Left lung (tissue), 14 donors: ENCODE measurements at places on chromosomes 16 and 17. TPM values are rescaled to one million over a fixed set of nuclear protein-coding genes. Genes with fewer than 3 reads are reported as not detected.

DNA sequence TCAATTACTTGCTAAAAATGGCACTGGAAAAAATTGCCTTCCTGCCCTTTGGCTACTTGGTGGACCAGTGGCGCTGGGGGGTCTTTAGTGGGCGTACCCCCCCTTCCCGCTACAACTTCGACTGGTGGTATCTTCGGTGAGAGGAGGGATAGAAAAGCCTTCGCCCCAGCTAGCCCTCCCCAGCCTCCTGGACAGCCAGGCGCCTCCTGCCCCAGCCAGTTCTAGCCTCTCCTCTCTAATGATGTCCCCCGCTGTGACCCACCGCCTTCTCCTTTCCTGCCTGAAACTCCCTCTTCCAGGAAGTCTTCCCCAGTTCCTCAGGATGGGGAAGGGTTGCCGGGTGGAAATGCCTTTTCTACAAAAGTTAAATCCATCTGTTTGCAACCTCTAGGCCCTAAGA is 6.2 kb downstream of the ACE start:
- no peak overlapping the region for H3K4me3 ChIP-seq
- H3K4me1 ChIP-seq, result peaks cover 25% of the 10 kb centered on the region
- peaks cover 15% of the 10 kb centered on the region for H3K27me3 ChIP-seq
- no peaks in the 10 kb centered on the region for H3K36me3 ChIP-seq

GRCh38 chr17:29629839-29630238 is 7.1 kb upstream of the CORO6 start:
- H3K27me3 ChIP-seq, result no peaks in the 10 kb centered on the region
- H3K27ac ChIP-seq, result no peak overlapping the region
- DNase-seq, result no peak
- no peak overlapping the region for H3K4me3 ChIP-seq
- H3K4me1 ChIP-seq, result peaks cover 5% of the 10 kb centered on the region
- no peaks in the 10 kb centered on the region for H3K36me3 ChIP-seq

DNA sequence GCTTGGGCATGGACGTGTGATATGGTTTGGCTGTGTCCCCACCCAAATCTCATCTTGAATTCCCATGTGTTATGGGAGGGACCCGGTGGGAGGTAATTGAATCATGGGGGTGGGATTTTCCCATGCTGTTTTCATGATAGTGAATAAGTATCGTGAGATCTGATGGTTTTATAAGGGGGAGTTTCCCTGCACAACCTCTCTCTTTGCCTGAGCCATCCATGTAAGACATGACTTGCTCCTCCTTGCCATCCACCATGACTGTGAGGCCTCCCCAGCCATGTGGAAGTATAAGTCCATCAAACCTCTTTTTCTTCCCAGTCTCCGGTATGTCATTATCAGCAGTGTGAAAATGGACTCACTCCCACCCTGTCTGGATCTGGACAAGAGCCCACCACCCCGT is 393.4 kb downstream of the SEC14L1 start:
- no peaks in the 10 kb centered on the region for H3K36me3 ChIP-seq
- no peak overlapping the region for H3K27ac ChIP-seq
- no peak for DNase-seq
- H3K4me3 ChIP-seq, result no peak overlapping the region

DNA sequence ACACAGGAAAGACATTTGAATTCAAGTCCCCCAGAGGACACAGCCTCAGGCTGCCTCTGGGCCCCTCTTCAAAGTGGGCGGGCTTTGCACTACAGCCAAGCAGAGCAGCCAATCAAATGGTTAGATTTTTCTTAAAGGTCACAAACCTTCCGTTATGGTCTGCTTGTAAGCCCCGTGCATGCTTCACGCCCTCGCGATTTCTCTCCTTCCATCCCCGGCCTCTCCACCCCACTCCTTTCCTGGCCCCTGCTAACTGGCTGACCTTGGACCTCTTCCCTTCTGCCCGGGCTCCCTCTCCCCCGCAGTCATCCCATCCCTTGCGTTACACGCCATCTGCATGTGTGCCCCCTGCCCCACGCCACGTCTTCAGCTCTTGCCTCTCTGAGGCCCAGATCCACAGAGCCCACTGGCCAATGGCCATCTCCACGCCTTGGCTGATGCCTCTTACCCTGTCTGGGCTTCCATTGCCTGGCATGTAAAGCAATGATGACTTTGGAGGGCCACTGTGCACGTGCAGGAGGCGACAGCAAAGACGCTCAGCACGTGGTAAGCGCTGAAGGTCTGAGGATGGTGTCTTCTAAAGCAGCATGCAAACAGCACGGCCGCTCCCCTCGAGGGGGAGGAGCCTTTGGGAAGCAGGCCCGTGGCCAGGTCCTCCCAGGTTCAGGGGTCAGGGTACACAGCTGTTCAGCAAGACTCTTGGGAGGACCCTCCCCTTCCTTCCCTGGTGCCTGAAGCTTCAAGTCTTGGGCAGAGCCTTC is 86.8 kb downstream of the ZDHHC7 start:
- no peak for DNase-seq
- peaks cover 14% of the 10 kb centered on the region for H3K27me3 ChIP-seq
- no peaks in the 10 kb centered on the region for H3K36me3 ChIP-seq
- no peak overlapping the region for H3K27ac ChIP-seq

GRCh38 chr16:35102780-35103403 is 1643.5 kb downstream of the TP53TG3F start:
- no peak overlapping the region for H3K27ac ChIP-seq
- no peak for DNase-seq
- H3K4me1 ChIP-seq, result no peaks in the 10 kb centered on the region

- H3K4me3 ChIP-seq, result no peak overlapping the region
- no peaks in the 10 kb centered on the region for H3K27me3 ChIP-seq
- no peaks in the 10 kb centered on the region for H3K4me1 ChIP-seq
- no peak overlapping the region for H3K27ac ChIP-seq
Observed at GRCh38 chr16:924806-925205, 46.0 kb downstream of the LMF1 start.

DNA sequence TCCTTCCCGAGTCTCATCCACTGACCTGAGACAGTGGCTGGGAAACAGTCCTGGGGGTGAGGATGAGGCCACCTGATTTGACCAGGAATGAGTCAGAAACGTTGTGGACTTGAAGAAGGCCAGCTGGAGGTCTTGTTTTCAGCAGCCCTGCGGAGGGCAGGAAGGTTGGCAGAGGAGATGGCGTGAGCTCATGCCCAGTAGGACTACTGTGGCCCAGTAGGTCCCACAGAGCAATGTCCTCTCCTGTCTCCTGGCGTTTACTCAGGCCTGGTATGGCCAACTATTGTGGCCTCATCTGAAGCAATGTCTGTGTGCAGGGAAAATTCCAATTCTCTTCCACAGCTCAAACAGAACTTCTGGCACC is 84.1 kb upstream of the DNAJA2 start:
- H3K36me3 ChIP-seq, result no peaks in the 10 kb centered on the region
- no peak for DNase-seq
- H3K27ac ChIP-seq, result no peak overlapping the region

GRCh38 chr17:69637446-69638156 is 223.1 kb downstream of the MAP2K6 start:
- no peaks in the 10 kb centered on the region for H3K27me3 ChIP-seq
- H3K4me3 ChIP-seq, result no peak overlapping the region
- no peaks in the 10 kb centered on the region for H3K4me1 ChIP-seq
- no peaks in the 10 kb centered on the region for H3K36me3 ChIP-seq
- H3K27ac ChIP-seq, result no peak overlapping the region

GRCh38 chr16:23207485-23207884 is 24.9 kb downstream of the SCNN1G start:
- H3K27ac ChIP-seq, result no peak overlapping the region
- no peaks in the 10 kb centered on the region for H3K27me3 ChIP-seq
- H3K4me3 ChIP-seq, result no peak overlapping the region
- H3K4me1 ChIP-seq, result no peaks in the 10 kb centered on the region
- no peak for DNase-seq

- DNase-seq, result no peak
- H3K4me1 ChIP-seq, result peaks cover 6% of the 10 kb centered on the region
- peak overlapping the region; percentile 86 for H3K27ac ChIP-seq
- no peaks in the 10 kb centered on the region for H3K27me3 ChIP-seq
Observed at GRCh38 chr16:1378087-1378803, 26.5 kb downstream of the GNPTG start.

DNA sequence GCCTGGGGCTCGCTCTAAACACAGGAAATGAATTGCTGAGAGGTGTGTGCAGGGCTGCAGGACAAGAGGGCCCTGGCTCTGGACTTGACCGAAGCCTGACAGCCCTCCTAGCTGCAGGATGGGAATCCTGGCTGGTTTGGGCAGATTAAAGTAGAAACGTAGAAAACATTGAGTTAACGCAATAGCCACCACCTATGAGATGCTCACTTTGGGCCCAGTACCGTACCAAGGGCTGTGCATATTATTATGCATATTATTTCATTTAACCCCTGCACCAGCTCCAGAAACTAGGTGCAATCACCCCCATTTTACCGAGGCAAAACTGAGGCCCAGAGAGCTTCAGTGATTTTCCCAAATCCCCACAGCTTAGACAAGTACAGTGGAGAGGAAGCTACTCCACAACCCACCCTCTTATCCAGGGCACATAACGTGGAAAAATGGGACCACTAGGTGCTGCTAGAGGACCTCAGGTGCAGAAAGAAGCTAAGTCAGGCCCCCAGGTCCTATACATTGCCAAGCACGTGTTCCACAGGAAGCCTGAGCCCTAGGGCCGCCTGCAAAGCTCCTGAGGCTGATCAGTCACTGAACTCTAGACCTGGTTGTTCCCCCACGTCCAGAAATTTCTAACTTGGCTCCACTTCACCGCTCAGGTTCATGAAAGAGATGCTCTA is 79.2 kb downstream of the MYH11 start:
- H3K4me3 ChIP-seq, result no peak overlapping the region
- H3K4me1 ChIP-seq, result no peaks in the 10 kb centered on the region
- H3K36me3 ChIP-seq, result no peaks in the 10 kb centered on the region
- no peak overlapping the region for H3K27ac ChIP-seq

DNA sequence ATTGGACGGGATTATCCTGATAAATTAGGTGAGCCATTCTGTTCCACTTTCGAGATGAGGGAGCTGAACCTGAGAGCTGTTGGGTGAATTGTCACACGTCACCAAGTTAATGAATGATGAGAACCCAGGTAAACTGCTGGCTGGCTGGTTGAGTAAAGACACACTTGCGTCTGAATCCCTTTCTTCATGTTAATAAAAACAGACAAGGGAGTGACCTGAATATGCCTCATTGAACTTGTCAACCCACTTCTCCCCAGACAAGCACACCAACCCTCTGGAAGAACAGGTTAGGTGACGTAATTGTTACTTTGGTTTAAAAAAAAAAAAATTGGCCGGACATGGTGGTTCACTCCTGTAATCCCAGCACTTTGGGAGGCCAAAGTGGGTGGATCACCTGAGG is 400.9 kb upstream of the CDH5 start:
- H3K36me3 ChIP-seq, result no peaks in the 10 kb centered on the region
- no peaks in the 10 kb centered on the region for H3K4me1 ChIP-seq
- H3K27ac ChIP-seq, result no peak overlapping the region
- H3K4me3 ChIP-seq, result no peak overlapping the region
- no peaks in the 10 kb centered on the region for H3K27me3 ChIP-seq

DNA sequence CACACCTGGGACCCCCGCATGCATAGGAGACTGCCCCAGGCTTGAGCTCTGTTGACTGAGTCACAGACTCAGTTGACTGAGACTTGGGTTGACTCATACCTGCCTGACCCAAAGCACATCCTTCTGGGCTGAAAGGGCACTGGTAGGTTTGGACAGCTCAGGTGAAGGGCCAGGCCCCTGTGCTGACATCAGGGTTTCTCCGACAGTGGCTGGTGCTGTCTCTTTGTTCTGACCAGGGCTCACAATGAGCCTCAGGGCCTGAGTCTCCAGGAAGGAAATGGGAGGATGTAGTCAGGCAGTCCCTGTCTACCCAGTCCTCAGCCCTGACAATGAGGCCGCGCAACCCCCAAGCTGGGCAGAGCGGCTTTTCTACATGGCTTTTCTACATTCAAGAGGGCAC is 6.5 kb downstream of the SPNS2 start:
- no peak overlapping the region for H3K4me3 ChIP-seq
- DNase-seq, result no peak
- H3K4me1 ChIP-seq, result peaks cover 99% of the 10 kb centered on the region
- peak overlapping the region; percentile 17 for H3K27ac ChIP-seq
- H3K27me3 ChIP-seq, result no peaks in the 10 kb centered on the region
- no peaks in the 10 kb centered on the region for H3K36me3 ChIP-seq

- no peak for DNase-seq
- no peaks in the 10 kb centered on the region for H3K4me1 ChIP-seq
- peaks cover 97% of the 10 kb centered on the region for H3K36me3 ChIP-seq
- no peaks in the 10 kb centered on the region for H3K27me3 ChIP-seq
- no peak overlapping the region for H3K4me3 ChIP-seq
Observed at GRCh38 chr16:30666681-30667080, 8.4 kb downstream of the FBRS start.

The KLHL11 gene
- 11.0 TPM for total RNA-seq

The MT1H gene
- not detected for total RNA-seq

The MT1M gene
- total RNA-seq, result 8.4 TPM

The SPN gene
- total RNA-seq, result 29.1 TPM

The MT1F gene
- 8.8 TPM for total RNA-seq
